Femur (tissue), 1 donor: ENCODE measurements at places on chromosomes 1 and 21.

DNA sequence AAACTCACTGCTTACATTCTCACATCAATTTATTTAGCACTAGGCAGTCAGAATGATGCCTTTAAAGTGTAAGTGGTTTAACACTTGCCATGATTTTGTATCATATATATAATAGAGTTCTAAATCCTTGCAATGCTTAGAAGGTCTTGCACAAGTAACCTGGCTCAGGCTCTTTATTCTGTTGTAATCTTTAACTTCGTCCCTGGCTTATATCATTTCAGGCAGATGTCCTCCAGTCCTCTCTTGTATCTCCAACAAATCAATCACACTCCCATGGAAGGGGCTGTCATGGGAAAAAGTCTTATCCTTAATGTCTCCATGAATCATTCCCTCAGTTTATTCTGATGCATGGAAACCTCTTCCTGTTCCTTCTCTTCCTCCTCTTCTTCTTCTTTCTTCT lies 841.6 kb upstream of the B3GALT2 start:
- no peak for DNase-seq

- DNase-seq: no peak
These were observed 40.2 kb downstream of the EXO1 start for GRCh38 chr1:241888232-241888631.

DNA sequence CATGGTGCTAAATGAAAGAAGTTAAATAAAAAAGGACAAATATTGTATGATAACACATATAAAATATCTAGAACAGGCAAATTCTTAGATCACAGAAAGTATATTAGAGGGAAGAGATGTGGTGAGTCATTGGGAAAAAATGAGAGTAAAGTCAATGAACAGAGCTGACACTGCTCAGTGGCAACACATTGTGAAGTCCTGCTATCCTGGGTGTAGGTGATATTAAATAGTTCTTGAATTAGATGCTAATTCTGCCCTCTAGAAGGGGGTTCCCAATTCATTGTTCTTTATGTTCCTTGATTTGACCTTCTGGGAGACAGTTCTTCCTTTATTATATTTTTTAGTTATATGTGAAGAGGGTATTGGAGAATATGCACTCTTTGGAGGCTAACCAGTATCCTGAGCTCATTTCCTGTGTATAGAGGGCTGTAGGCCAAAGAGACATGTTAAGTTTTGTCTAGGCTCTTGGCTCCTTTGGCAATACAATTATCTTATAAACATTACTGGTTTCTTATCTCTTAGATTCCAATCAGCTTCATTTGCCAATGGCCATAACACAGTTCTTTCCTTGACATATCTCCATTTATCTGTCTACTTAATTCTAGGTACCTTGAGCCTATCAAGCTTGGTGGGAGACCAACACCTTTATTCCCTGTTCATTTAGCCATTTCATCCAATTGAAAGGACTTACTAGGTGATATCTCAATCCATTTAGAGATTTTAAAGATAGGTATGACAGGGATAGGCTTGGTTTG lies 6.6 kb upstream of the SLC35A3 start:
- no peak for DNase-seq

- DNase-seq: no peak
These were observed 81.8 kb upstream of the CD34 start for GRCh38 chr1:207992677-207993236.

DNA sequence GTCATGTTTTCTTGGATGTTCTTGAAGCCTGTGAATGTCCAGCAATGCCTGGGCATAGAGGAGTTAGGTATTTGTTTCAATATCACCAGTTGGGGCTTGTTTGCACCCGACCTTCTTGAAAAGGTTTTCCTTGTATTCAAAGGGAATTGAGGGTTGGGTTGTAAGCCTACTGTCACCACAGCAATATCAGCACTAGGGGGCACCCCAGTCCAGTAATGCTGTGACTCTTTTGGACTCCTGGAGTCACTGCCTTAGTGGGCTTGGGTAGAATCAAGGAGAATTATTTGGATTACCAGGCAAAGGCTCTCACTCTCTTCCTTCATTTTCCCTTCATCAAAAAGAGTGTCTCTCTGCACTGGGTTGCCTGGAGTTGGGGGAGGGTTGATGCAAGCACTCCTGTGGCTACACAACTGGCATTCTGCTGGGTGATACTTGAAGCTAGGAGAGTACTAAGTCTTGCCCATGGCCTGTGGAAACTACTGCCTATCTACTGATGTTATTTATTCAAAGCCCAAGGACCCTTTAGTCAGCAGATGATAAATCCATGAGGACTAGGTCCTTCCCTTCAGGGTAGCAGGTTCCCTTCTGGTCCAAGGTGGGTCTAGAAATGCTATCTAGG lies 34.5 kb downstream of the OR10R2 start:
- DNase-seq: no peak
